ENCODE measurements at places on chromosomes 7 and 10.
A peak's percentile ranks its signal among the peaks of the same experiment; 100 is the strongest.

GRCh38 chr7:50147951-50148808 lies 55.1 kb upstream of the ZPBP start:
- DNase-seq: no peak

- no peak for DNase-seq
Observed at GRCh38 chr10:24674892-24675632, 48.6 kb downstream of the ARHGAP21 start.

- DNase-seq: peak; percentile 94
Observed at GRCh38 chr10:110356628-110357245, 52.0 kb upstream of the SMNDC1 start.

DNA sequence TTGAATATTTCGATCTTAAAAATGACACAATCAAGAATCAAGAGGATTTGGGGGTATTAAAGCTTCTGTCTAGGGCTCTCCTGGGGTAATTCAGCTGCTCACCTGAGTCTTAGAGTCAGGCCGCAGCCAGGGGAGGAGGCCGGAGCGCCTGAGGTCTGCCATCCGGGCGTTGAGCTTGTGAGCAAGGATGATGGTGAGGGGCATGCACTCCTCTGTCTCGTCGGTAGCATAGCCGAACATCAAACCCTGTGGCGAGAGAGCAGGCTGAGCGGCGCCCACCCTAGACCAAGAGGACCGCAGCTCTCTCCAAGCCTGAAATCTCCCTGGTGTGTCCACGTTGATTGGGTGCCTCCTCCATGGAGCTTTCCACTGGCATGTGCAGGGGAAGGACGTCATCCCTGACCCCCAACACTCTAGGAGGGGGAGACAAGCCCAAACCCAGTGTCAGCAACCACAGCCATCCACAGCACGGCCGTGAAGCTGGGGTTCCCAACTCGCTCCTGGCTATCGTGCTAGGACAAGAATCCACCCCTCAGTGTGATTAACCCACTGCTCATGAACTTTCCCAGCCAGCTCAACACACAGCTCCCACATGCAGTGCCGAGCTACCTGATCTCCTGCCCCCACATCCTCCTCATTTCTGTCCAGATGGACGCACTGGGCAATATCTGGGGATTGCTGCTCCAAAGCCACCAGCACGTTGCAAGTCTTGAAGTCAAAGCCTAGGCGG lies 9.2 kb downstream of the MAT1A start:
- DNase-seq: no peak

DNA sequence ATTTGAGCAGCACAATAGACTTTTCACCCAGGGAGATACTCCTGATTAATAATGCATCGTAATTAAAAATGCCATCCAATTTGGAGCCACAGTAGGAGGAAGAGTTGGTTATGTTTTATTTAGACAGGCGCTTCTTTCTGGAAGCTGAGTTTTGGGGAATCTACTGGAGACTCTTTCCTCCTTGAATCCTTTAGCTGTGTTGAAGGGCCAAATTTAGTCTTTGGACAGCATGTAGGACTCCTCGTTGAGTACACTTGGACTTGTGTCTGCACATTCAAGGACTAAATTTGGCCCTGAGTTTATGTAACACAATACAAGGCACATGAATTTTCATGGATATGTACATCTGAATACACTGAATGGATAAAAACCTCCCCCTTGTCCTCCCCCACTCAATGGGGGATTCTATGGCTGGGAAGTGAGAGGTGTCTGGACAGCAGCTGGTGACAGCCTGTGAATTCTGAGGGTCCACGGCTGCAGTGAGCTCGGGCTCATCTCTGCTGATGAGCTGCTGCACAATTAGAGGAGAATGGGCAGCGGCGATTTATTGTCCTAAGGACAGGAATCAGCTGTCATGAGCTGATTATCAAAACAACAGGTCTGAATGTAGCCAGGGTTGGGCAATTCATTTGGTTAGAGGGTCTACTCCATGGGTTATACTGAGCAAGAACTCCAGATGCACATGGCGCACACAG lies 95.2 kb downstream of the PRTFDC1 start:
- no peak for DNase-seq

- DNase-seq: no peak
Observed at GRCh38 chr10:1549591-1550290, 187.6 kb downstream of the ADARB2 start.

- DNase-seq: peak; percentile 48
Observed at GRCh38 chr10:58998924-58999713, 177.3 kb upstream of the PHYHIPL start.

DNA sequence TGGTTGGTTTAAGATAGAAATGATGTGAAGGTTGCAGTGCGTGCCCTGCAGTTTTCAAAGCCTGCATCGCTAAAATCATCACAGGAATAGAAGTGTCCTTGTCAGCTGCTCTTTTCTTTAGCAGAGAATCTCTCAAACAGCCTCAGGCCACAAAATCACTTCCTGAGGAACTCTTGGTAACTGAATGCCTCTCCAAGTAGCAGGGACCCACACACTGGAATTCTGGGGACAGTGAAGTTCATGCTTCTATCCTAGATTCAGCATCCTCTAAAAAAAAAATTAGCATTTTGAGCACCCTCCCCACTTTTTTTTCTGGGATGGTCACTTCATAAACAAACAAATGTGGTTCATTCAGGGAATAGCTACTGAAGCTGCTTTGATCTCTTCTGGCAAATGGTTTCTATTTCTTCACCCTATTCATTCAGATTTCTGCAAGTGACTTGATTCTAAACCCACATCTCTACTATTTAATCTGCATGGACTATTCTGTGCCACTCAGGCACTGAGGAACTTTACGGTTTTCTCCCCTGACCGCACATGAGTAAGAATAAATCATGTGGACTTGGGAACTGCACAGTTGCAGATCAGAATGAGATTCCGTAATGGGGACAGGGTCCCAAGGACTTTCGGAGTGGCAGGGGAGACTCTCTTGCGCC lies 306.9 kb downstream of the FRMD4A start:
- no peak for DNase-seq

DNA sequence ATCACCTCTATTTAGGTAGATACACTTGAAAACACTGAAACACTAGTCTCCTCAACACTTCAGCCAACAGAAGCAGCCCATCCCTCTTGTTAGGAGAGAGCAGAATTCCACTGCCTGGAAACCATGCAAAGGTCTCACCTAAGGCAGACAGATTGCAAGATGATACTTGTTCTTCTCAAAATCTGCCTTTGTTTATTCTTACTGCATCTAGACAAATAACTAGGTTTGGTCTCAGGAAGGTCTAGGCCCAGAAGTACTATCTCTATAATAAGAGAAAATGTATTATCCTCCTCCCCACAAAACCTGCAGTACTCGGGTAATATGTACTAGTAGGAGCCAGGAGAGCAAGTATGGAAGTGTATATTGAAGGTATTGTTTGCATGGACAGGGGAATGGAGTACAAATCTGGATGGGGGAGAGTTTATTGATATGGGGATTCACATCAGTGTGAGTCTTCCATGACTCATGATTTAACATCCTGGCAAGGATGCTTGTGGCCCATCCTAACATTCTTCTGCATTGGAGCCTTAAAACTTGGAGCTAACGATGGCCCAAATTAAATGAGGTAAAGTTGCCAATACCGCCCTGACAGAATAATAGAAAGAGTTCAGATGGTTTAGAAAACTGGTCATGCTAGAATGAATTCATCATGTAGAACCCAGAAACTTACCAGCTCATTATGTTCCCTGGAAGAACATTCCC lies 109.2 kb downstream of the EPC1 start:
- DNase-seq: peak; percentile 40

DNA sequence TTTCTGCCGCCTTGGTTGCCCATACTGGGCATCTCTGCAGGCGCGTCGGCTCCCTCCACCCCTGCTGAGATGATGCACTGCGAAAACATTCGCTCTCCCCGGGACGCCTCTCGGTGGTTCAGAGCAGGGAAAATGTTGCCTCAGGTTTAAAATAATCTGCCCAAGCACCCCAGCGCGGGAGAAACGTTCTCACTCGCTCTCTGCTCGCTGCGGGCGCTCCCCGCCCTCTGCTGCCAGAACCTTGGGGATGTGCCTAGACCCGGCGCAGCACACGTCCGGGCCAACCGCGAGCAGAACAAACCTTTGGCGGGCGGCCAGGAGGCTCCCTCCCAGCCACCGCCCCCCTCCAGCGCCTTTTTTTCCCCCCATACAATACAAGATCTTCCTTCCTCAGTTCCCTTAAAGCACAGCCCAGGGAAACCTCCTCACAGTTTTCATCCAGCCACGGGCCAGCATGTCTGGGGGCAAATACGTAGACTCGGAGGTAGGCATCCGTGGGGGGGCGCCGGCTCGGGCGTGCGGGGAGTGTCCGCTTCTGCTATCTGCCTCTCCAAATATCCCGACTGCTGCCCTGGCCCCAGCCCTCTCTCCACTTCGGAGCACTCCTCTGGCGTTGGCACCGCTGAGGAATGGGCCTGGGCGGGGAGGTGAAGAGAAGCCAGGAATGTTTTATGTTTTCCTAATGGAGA lies at the start of gene CAV1:
CAV1 (plus strand) TSS at position 428 of the 689 bp plus-strand sequence; CDS start at position 455, 27 bp downstream.
- peak; percentile 97 for DNase-seq

DNA sequence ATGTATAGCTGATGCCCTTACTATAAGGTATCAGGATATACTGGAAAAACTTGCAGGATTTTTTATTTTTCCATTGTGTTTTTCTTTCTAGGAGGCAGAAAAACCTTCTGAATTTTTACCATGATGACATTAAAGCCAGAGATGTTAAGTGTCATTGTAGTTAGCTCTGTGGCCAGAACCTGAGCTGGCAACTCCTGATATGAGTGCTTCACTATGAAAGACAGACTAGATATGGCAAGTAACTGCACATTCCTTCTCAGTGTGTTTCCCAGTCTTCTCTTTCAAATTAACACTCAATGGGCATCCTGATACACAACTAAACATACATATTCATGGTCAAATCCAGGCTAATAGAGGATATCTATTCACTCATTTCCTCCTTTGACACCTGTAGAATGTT lies 166.2 kb downstream of the CTTNBP2 start:
- DNase-seq: no peak

Data from fibroblast of lung (primary cell).